ENCODE measurements at places on chromosomes 16 and 17.

DNA sequence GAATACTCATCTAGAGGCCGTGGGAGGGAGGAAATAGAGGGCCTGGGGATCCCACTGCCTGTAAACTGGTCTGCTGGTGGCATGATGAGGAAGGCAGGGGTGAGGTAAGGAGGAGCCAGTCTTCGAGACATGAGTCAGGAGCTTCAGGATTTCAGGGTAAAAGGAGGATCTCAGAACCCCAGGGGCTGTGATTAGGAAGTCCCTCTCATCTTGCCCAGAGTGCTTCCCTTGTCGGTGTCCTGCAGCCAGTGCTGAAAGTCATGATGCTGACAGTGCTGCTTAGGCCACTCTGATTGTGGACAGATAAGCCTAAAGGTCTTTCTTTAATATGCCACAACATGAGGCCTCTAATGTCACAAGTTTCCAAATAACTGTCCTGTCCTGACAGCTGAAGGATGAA lies 29.6 kb downstream of the COG4 start:
- no peak for DNase-seq

- peak; percentile 11 for DNase-seq
Observed at GRCh38 chr17:17493986-17494466, 2.2 kb downstream of the RASD1 start.

DNA sequence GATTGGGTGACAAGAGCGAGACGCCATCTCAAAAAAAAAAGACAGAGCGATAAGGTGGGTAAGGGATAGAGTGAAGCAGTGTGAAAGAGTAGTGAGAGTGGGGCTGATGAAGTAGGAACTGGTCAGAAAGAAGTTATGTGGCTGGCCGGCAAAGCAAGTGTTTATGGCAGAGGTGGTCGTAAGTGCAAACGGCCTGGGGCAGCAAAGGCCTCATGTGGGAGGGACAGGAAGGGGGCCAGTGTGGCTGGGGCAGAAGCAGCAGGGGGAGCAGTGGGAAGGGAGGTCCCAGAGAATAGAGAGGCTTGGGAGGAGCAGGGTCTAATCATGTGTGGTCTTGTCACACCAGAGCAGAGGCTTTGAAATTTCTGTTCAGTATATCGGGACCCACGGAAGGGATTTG lies 186.2 kb downstream of the HS3ST3B1 start:
- DNase-seq = no peak

DNA sequence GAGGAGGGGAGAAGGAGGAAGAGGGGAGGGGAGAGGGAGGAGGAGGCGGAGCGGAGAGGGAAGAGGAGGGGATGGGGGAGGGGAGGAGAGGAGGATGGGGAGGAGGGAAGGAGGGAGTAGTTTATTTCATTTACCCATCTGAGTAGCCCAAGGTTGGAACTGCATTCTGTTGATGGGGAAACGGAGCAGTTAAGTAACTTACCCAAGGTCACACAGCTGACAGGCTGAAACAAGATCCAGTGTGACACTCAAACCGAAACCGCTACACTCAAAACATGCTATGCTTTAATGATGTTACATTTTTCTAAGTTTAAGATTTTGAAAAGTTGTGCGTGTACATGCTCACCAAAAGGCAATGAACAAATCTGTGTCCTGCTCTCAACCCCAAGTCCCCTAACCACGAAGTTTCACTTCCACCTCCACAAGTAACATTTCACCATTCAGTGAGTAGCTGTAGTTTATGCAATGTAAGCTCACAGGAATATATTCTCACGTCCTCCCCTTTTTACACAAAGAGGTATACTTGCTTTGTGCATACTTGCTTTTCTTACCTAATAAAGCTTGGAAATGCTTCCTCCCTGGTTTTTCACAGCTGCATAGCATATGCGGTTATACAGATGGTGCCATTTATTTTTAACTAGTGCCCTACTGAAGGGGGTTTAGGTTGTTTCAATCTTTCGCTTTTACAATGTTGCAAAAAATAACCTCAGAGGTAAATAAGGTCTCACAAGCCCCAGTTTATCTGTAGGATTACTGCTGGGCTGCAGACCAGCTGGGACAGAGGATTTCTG lies 275.3 kb downstream of the PARN start:
- no peak for DNase-seq

- no peak for DNase-seq
Observed at GRCh38 chr16:57372372-57373116, at the start of gene CX3CL1. Gene CX3CL1 (plus strand): TSS chr16:57372490. CDS start chr16:57372569, 79 bp downstream.

GRCh38 chr17:28509789-28510188 lies 3.6 kb downstream of the FOXN1 start:
- DNase-seq = no peak

DNA sequence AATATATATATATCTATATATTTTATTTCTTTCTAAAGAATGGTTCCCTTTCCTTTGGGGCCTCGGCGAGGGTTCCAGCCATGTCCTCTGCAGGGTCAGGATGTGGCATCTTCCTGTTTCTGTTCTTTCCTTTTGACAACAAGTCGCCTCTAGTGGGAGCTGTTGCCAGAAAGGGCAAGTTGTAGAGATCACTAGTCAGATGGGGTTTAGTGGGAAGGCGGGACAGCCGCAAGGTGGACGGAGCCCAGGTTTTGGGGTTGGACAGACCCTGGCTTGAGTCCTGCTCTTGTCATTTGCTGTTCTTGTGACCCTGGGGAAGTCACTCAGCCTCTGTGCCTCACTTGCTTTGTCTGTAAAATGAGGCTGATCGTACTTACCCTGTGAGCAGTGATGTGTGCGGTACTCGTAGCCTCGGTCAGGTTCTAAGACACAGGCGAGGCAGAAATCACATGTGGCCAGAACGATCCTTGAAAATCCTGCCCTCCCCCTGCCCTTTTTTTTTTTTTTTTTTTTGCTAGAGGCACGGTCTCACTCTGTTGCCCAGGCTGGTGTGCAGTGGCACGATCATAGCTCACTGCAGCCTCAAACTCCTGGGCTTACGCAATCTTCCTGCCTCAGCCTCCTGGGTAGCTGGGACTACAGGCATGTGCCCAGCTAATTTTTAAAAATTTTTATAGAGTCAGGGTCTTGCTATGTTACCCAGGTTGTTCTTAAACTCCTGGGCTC lies 80.1 kb downstream of the ABCC6 start:
- DNase-seq = no peak

GRCh38 chr17:44990994-44991393 lies 22.9 kb upstream of the C1QL1 start:
- no peak for DNase-seq

- no peak for DNase-seq
Observed at GRCh38 chr17:16052486-16052885, 52.9 kb downstream of the TTC19 start.

DNA sequence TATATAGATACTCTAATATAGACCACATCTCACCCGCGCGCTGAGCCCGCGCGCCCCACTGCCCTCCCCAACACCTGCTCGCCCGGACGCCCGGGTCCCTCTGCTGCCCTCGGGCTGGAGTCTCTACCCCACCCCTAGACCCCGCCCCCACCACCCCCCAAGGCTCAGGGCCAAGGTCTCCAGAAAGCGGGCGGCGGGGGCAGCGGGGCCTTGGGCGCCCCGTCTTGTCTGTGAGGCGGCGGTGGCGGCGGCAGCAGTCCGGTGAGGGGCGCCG lies 2.6 kb downstream of the HES7 start:
- no peak for DNase-seq

GRCh38 chr16:21076186-21076883 lies 74.3 kb downstream of the DNAH3 start:
- no peak for DNase-seq

GRCh38 chr17:4318596-4318995 lies 47.9 kb downstream of the UBE2G1 start:
- no peak for DNase-seq

DNA sequence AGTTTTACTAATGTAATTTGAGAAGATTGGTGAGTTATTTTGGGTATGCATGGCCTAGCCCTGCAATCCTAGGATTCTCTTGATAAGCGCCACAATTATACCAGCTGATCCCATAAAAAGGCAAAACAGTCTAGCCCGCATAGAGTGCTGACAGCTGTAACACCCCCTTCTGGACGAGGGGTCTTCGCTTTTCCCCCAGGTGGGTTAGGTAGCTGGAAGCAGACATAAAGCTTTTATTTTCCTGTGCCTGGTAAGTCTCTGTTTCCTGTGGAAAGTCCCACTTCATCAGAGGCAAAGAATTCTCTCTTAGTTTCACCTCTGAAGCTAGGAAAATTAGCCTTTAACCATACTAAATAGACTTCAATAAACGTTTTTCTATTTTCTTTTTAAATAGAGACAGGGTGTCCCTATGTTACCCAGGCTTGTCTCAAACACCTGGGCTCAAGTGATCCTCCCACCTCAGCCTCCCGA lies 108.3 kb downstream of the YPEL2 start:
- DNase-seq = no peak

- DNase-seq = peak; percentile 25
Observed at GRCh38 chr16:64242492-64242891, 879.4 kb downstream of the CDH11 start.

DNA sequence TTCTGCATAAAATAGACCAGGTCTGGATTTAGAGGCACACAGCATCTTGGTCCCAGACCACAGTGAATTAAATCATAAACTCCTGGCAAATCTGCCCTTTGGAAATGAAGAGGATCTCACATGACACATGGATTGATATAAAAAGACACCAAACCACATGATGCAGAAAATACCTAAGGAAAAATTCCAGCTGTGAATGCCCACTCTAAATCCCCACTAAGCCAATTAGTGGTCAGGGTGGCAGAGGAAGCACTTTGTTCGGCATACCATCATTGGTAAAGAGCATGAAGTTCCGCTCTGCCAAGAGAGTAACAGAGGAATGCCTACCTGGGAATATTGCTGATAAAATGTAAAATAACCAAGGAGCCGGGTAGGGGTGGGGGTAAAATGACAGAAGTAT lies 32.4 kb upstream of the NOL11 start:
- no peak for DNase-seq

GRCh38 chr17:77319211-77320043 lies 178.7 kb downstream of the SEC14L1 start:
- peak; percentile 88 for DNase-seq

DNA sequence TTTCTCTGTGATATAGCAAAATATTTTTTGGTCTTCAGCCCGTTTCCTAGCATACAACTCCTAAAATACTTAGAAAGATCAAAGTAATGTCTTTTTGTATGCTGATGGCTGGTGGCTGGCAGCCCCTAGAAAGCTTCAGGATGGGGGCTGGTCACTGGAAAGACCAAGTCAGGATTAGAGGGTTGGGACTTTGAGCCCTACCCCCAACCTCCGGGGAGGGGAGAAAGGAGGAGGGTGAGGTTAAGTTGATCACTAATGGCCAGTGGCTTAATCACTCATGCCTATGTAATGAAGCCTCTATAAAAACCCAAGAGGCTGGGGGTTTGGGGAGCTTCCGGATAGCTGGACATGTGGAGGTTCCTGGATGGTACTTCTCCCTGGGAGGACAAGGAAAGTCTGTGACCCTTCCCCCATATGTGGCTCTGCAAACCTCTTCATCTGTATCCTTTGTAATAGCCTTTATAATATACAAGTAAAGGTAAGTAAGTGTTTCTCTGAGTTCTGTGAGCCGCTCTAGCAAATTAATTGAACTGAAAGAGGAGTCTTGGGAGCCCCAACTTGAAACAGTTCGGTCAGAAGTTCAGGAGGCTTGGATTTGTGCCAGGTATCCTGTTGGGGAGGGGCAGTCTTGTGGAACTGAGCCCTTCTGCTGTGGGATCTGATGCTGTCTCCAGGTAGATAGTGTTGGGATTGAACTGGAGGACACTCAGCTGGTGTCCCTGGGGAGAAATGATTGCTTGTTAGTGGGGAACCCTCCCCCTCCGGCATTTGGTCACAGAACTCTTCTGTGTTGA lies 3.5 kb downstream of the SLC7A6 start:
- DNase-seq = no peak

GRCh38 chr16:30121741-30122571 lies 1.1 kb downstream of the MAPK3 start:
- DNase-seq = peak; percentile 88

DNA sequence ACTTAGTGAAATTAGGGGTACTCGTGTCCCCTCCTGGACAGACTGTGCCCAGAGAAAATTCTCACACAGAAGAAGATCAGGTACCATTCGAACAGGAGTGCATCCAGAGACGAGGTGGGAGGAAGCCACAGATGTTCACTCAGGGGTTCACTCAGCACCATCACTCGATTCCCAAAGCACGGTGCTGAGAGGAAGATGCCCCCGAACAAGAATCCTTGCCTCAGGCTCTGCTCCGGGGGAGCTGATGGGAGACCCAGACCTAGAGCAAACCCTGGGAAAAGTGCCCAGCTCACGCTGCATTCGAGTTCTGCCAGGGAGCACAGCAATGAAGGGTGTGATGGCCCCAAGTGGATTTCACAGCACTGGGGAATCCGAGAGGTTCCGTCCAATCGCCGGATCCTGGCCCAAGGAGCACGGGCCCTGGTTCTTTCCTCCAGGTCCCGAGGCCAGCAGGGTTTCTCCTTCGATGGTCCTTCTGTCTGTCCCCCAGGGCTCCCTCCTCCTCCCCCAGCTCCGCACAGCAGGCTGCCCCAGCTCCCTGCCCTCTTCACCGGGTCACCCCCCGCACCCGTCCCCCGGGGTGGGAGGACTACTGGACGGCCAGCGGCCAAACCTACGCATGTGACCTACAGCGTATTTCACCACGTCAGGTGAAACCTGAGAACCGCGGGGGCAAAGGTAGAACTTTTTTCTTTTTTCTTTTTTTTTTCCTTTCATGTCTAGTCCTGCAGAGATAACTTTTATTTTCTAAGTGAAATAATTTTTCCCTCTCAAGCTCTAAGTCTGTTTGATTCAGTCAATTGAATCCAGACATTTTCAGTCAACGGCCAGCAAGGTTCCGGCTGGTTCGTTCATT lies 10.2 kb upstream of the UBE2I start:
- no peak for DNase-seq

GRCh38 chr17:39923836-39924690 lies 3.3 kb downstream of the ORMDL3 start:
- DNase-seq = no peak

- DNase-seq = no peak
Observed at GRCh38 chr17:3534881-3535252, 22.7 kb downstream of the TRPV3 start.

- no peak for DNase-seq
Observed at GRCh38 chr17:17305281-17305801, 2.2 kb downstream of the NT5M start.
